ENCODE measurements at places on chromosomes 12 and 14. TPM values are rescaled to one million over a fixed set of nuclear protein-coding genes. Genes with fewer than 3 reads are reported as not detected.

GRCh38 chr12:27965411-27965810, 7.1 kb downstream of the PTHLH start:
- H3K36me3 ChIP-seq: no peaks in the 10 kb centered on the region
- H3K4me1 ChIP-seq: peaks cover 15% of the 10 kb centered on the region

GRCh38 chr12:60101715-60102114, 505.9 kb downstream of the SLC16A7 start:
- no peak overlapping the region for H3K27ac ChIP-seq
- no peaks in the 10 kb centered on the region for H3K4me1 ChIP-seq
- DNase-seq: no peak
- no peak overlapping the region for H3K4me3 ChIP-seq
- no peaks in the 10 kb centered on the region for H3K27me3 ChIP-seq

The SYNE3 gene
- 4.9 TPM for total RNA-seq

DNA sequence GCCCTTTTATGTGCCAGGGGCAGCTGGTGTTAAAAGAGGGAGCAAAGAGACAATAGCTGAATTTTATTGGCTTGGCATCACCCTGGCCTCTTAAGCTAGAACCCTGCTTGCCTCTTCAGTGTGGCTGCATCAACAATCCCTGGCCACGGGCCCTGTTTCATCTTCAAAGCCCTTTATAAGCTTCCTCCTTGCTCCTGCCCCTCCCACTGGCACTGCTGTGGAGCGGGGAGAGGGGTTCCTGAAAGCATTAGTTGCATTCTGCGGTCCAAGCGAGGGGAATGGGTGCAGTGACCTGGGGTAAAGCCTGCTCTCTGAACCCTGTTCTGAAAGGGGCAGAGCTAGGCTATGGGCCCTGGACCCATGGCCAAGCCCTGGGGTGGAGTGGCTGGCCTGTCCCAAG, 220 bp upstream of the KRT83 start:
- H3K4me1 ChIP-seq: no peaks in the 10 kb centered on the region
- no peak overlapping the region for H3K27ac ChIP-seq
- no peaks in the 10 kb centered on the region for H3K27me3 ChIP-seq
- no peaks in the 10 kb centered on the region for H3K36me3 ChIP-seq

GRCh38 chr14:88128816-88129215, 123.9 kb downstream of the GPR65 start:
- H3K36me3 ChIP-seq: no peaks in the 10 kb centered on the region
- no peak overlapping the region for H3K4me3 ChIP-seq
- no peaks in the 10 kb centered on the region for H3K27me3 ChIP-seq
- DNase-seq: no peak

The FGF6 gene
- not detected for total RNA-seq

DNA sequence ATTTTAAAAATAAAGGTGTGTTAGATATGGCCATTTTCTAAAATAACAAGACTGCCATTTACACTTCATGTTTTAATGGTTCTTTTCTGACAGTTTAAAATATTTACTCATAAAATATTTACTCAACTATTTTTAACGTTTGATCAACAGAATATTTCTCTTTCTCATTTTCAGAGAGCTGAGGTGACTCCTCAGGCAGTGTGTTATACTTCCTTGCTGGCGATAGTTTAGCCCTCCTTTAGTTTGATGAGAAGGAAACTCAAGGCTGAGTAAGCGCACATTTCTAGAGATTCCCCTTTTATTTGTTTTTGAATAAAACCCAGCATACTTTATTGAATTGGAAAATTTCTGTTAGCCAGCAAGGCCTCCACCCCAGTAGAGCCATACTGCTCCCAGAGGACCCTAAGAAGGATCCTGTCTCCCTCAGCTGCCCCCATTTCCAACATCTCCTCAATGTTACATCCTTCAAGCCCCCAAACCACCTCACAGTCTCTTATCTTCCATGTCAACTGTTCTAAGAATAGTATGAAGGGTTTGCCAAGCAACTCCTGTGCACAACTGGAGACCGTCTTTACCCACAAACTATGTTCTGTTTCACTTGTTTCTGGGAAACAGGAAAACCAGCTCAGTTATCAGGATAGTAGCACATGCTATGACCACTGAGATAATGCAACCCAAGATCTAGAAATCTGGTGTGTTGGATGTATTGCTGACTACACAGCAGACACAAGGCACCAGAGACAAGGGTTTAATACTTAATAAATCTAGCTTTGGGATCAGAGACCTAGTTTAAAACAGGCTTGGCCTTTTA, 129.5 kb downstream of the STXBP6 start:
- H3K4me1 ChIP-seq: no peaks in the 10 kb centered on the region
- no peaks in the 10 kb centered on the region for H3K36me3 ChIP-seq
- H3K27ac ChIP-seq: no peak overlapping the region
- no peak for DNase-seq

Measured in gastrocnemius medialis (tissue), 4 donors.